ENCODE measurements at places on chromosomes 16 and 17.

- DNase-seq: no peak
Observed at GRCh38 chr16:53780051-53780450, 76.1 kb downstream of the FTO start.

DNA sequence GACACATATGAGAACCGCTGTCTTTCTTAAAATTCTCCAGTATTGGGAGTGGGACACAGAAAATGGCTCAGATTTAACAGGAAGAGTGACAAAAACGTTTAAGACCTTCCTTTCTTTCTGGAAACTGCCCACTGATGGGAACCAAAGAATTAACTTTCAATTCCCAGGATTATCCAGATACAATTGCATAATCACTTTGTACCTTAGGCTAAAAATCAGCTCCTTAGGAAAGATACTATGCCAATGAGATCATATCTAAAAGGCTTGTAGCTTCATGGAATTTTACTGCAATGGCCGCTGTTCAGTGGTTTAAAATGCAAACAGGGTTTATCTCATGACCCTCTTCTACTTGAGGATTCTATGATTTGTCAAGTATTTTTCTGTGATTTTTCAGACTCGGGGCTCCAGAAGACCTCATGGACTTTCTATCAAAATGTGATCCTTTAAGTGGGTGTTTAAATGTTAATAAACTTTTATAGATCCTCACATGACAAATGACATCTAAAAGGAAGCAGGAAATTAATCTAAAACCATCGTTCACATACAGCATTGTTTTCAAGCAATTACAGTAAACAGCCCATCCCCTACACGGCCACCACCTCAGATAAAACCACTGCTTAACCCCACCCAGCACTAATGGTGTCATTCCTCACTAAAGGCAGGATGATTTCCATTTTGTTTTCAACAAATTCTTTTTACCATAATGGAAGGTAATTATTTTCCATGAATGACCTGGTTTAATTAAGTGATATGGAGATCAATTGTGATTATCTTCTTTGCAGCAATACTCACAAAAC, 31.6 kb upstream of the ERN1 start:
- no peak for DNase-seq

- peak; percentile 22 for DNase-seq
Observed at GRCh38 chr16:8673611-8674412, 605 bp upstream of the ABAT start.

- DNase-seq: no peak
Observed at GRCh38 chr16:81932668-81933067, 78.6 kb downstream of the SDR42E1 start.

GRCh38 chr16:80940069-80940856, 66.4 kb downstream of the CMC2 start:
- no peak for DNase-seq

- DNase-seq: no peak
Observed at GRCh38 chr17:10294180-10294579, 78.6 kb downstream of the MYH13 start.

GRCh38 chr16:49896447-49896964, 40.6 kb upstream of the ZNF423 start:
- DNase-seq: no peak

- DNase-seq: no peak
Observed at GRCh38 chr16:82628711-82629110, 1.9 kb downstream of the CDH13 start.

- DNase-seq: no peak
Observed at GRCh38 chr16:68997564-68997963, 107.9 kb upstream of the HAS3 start.

DNA sequence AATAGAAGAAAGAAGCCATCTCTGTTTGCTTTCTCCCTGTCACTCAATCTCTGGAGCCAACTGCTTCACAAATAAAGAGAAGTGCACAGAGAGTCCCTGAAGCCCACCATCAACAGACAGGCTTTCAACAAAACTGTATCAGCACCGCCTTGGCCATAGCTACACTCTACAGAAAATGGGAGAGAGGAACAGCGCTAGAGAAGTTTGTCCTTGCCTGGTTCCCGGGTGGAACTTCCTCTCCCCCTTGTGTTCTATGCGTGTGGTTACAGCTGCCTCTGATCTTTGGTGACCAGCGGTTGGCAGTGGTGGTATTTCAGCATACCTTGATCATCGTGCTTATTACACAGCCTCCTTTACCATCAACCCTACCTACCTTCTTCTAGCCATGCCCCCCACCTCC, 91.4 kb upstream of the CCL2 start:
- DNase-seq: no peak

DNA sequence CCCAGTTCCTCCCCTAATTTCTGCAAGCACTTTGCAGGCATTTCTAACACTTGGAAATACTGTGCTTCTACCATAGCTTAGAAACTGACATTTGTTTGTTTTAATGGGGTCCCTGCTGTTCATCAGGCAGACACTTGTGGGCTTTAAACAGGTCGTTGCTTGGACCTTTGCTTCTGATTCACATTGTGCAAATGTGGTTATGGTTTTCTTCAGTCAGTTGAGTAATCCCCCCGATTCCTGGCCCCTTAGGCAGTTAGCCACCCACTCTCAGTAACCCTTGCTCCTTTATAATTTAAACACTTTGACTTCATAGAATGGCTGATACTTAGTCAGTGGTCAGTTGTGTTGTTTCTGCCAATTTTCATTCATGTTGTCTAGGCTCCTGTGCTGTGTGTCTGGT, 39.4 kb downstream of the SLC47A1 start:
- DNase-seq: no peak

- no peak for DNase-seq
Observed at GRCh38 chr16:51716195-51716594, 565.1 kb upstream of the SALL1 start.

DNA sequence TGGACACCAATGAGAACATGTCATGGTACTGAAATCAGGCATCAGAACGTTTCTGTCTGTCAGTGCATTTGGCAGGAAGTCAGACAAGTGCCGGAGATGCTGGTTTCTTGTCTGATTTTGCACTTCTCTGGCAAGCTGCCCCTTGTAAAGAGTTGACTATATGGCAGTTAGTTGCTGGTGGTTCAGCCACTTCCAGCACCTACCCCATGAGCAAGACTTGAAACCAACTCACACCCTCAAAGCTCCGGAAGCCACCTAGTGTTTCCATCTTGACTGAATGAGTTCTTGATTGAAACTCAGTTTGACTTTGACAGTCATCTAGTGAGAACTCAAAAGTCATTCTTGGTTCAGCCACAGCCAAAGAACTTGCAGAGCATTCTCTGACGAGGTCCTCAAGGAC, 225.1 kb downstream of the SPECC1 start:
- DNase-seq: no peak

GRCh38 chr17:44795421-44795820, 34.7 kb downstream of the GJC1 start:
- DNase-seq: no peak
